Stimulated activated CD4-positive, alpha-beta T cell treated with anti-CD3 and anti-CD28 coated beads, Interleukin-1b, Interleukin-23, amount 100 ng/mL, for 1 hour (primary cell): ENCODE measurements at places on chromosomes 6 and 20.

- DNase-seq: no peak
Observed at GRCh38 chr6:44179072-44179536, 20.5 kb downstream of the CAPN11 start.

- DNase-seq: no peak
Observed at GRCh38 chr6:160117137-160117536, 4.5 kb upstream of the SLC22A1 start.

DNA sequence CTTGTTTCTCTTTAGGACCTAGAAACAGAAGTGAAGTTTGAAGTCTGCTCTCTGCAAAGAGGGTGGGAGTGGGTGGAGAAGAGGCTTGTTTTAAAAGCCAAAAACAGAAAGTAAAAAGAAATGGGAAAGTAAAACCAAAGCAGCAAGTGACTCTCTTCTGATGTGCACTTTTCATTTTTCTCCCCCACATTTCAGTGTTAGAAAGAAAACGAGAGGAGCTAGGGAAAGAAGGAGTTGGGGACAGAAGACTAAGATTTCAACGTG lies 1.3 kb downstream of the C6orf141 start:
- no peak for DNase-seq

DNA sequence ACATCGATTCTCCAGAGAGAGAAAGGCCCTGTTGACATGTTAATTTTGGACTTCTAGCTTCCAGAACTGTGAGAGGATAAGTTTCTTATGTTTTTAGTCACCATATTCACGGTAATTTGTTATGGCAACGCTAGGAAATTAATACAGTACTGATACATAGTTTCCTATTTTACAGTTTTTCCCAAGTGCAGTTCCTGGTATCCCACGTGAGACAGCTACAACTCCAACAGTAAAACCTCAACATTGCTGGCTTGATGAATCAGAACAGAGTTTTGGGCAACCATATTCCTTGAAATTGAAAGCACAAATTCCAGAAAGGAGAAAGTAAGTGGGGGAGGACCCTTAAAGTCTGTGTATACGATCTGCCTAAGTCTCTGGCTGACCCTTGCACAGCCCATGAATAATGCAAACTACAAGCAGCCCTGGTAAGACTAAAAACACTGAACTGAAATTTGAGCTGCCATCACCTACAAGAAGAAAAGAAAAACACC lies 505.1 kb upstream of the NRSN1 start:
- no peak for DNase-seq

GRCh38 chr6:1039746-1040145 lies 272.2 kb upstream of the FOXQ1 start:
- no peak for DNase-seq

GRCh38 chr6:33954453-33954852 lies 150.7 kb upstream of the MLN start:
- DNase-seq: no peak

DNA sequence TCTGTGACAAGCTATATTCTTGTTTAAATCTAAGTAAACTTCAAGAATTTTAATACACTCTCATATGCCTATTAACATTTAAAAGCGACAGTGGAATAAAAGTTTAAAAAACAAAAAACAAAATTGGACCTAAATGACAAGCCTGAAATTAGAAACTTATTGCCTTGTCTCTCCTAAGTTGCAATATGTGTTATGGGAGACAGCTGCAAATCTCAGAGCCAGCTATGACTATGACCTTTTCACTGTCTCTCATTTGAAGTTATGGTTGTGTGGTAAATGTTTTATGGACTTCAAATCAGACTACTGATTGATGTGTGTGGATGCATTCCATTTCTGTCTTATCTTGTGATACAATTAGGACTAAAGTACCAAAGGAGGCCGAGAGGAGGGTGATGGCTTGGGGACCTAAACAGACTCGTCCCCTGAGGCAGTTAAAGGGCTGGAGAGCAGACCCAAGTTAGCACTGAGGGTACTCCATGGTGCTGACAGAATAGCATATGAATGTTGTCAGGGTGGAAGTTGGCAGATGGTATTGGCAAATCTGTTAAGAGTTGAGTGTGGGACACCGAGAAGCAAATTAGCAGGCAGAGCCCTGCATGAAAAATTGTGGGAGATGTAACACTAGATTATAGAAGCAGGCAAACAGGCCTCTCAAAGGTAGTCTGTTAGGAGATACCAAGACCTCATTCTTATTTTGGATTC lies 930.1 kb upstream of the MAN1A1 start:
- DNase-seq: no peak

- peak; percentile 0 for DNase-seq
Observed at GRCh38 chr6:7390226-7390878, 744 bp downstream of the RIOK1 start.

GRCh38 chr20:63176427-63177133 lies 39.4 kb downstream of the YTHDF1 start:
- DNase-seq: no peak
